ENCODE measurements at places on chromosomes 4 and X.
A peak's percentile ranks its signal among the peaks of the same experiment; 100 is the strongest.

GRCh38 chr4:143742834-143743233 lies 42.4 kb upstream of the FREM3 start:
- H3K4me3 ChIP-seq: no peak overlapping the region
- no peak for DNase-seq
- no peaks in the 10 kb centered on the region for H3K4me1 ChIP-seq
- no peak overlapping the region for H3K27ac ChIP-seq
- no peaks in the 10 kb centered on the region for H3K36me3 ChIP-seq
- H3K27me3 ChIP-seq: no peaks in the 10 kb centered on the region

- H3K4me3 ChIP-seq: peak within 1 kb of the TSS; percentile 89
- H3K36me3 ChIP-seq: peaks cover 4% of the 10 kb centered on the region
- peak within 1 kb of the TSS; percentile 77 for H3K27ac ChIP-seq
- DNase-seq: peak; percentile 84
- no peaks in the 10 kb centered on the region for H3K27me3 ChIP-seq
- H3K4me1 ChIP-seq: peaks cover 19% of the 10 kb centered on the region
Observed at GRCh38 chrX:65667503-65668376, at the start of gene MSN. MSN (plus strand) TSS chrX:65667654; CDS start chrX:65667842, 188 bp downstream.

DNA sequence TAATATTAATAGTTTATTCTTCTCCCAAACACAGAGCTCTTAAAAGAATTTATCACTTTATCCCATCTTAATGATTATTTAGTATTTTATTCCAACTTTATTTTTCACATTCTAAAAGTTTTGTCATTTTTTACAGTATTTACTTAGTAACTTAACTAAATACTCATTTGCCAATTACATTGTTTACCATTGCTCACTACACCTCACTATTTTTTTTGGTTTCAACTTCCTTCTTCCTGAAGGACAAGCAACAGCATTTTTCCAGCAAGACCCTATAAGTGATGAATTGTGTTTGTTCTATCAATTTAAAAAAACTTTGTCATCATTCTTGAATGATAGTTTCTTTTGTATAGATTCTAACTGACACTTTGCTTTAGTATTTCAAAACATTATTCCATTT lies 19.4 kb upstream of the SRD5A3 start:
- DNase-seq: no peak
- no peaks in the 10 kb centered on the region for H3K36me3 ChIP-seq
- peaks cover 6% of the 10 kb centered on the region for H3K27me3 ChIP-seq
- H3K4me3 ChIP-seq: no peak overlapping the region
- no peaks in the 10 kb centered on the region for H3K4me1 ChIP-seq

DNA sequence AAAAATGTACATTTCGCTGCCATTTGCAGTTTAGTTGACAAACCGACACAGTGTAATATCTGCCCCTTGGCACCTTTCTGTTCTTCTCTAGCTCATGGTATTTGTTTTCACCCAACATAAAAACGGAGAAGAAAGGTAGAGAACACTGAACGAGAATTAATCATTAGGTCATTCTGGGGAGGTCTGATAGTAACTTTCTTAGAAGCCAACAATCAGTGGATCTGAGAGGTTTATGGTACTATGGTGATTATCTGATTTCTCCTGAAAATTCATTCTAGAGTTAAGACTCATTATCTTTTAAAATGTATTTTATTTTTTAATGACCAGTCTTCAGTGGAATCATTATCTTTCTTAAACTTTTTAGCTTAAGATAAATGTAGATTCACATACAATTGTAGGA lies 8.5 kb downstream of the RAPGEF2 start:
- H3K36me3 ChIP-seq: no peaks in the 10 kb centered on the region
- H3K27me3 ChIP-seq: no peaks in the 10 kb centered on the region
- H3K27ac ChIP-seq: no peak overlapping the region
- H3K4me3 ChIP-seq: no peak overlapping the region

- H3K4me3 ChIP-seq: no peak overlapping the region
- H3K27ac ChIP-seq: no peak overlapping the region
- H3K27me3 ChIP-seq: no peaks in the 10 kb centered on the region
- H3K36me3 ChIP-seq: no peaks in the 10 kb centered on the region
Observed at GRCh38 chrX:38857736-38858523, 56.7 kb downstream of the MID1IP1 start.

- no peaks in the 10 kb centered on the region for H3K4me1 ChIP-seq
- no peak overlapping the region for H3K27ac ChIP-seq
- H3K36me3 ChIP-seq: no peaks in the 10 kb centered on the region
Observed at GRCh38 chr4:169315530-169316343, 45.0 kb upstream of the SH3RF1 start.

GRCh38 chr4:69995526-69996016 lies at the start of gene STATH:
STATH (plus strand) TSS chr4:69995966; CDS start chr4:69998438, 2,472 bp downstream.
- H3K27ac ChIP-seq: no peak within 1 kb of the TSS
- no peaks in the 10 kb centered on the region for H3K4me1 ChIP-seq
- H3K4me3 ChIP-seq: no peak within 1 kb of the TSS
- DNase-seq: no peak
- no peaks in the 10 kb centered on the region for H3K36me3 ChIP-seq

DNA sequence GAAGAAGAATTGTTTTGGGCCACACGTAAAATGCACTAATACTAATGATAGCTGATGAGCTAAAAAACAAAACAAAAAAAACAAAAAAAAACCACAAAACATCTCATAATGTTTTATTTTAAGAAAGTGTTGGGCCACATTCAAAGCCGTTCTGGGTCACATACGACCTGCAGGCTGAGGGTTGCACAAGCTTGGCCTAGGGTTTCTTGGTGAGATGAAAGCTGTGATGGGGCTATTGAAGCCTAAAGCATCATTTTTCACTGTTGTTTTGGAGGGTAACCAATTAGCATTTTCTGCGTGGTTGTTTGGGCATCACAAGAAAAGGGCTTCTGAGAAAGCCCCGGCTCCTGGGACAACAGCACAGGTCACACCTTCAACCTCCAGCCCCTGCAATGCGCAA lies 42.5 kb upstream of the ZNF157 start:
- H3K27ac ChIP-seq: no peak overlapping the region
- H3K36me3 ChIP-seq: no peaks in the 10 kb centered on the region
- H3K4me1 ChIP-seq: no peaks in the 10 kb centered on the region
- DNase-seq: no peak
- no peak overlapping the region for H3K4me3 ChIP-seq
- H3K27me3 ChIP-seq: no peaks in the 10 kb centered on the region

GRCh38 chr4:171588764-171589163 lies 224.4 kb upstream of the GALNTL6 start:
- H3K27ac ChIP-seq: no peak overlapping the region
- no peak for DNase-seq
- H3K36me3 ChIP-seq: no peaks in the 10 kb centered on the region
- H3K4me1 ChIP-seq: no peaks in the 10 kb centered on the region
- no peaks in the 10 kb centered on the region for H3K27me3 ChIP-seq
- no peak overlapping the region for H3K4me3 ChIP-seq

- peaks cover 17% of the 10 kb centered on the region for H3K36me3 ChIP-seq
- H3K4me1 ChIP-seq: no peaks in the 10 kb centered on the region
- DNase-seq: no peak
- H3K27ac ChIP-seq: no peak overlapping the region
- no peak overlapping the region for H3K4me3 ChIP-seq
Observed at GRCh38 chr4:185151296-185151695, 8.2 kb downstream of the SLC25A4 start.

DNA sequence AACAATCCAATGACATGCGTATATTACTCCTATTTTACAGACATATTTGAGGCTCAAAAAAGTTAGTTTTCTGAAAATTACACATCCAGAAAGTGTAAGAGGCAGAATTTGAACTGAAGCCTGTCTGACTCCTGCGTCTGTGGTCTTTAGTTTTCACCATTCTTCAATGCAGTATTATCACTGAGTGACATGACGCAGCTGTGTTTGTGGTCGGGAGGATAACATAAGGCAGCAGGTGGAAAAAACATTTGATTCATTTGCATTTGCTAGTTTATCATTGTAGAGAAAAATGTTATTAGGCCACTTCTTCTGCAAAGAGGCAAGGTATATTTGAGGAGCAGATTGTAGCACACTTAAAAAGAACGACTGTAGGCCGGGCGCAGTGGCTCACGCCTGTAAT lies 186.7 kb downstream of the TENM3 start:
- H3K27me3 ChIP-seq: no peaks in the 10 kb centered on the region
- no peaks in the 10 kb centered on the region for H3K4me1 ChIP-seq
- H3K27ac ChIP-seq: no peak overlapping the region
- DNase-seq: no peak

- H3K27me3 ChIP-seq: no peaks in the 10 kb centered on the region
- H3K27ac ChIP-seq: no peak overlapping the region
- no peak overlapping the region for H3K4me3 ChIP-seq
- DNase-seq: no peak
Observed at GRCh38 chr4:10173037-10173753, 56.6 kb upstream of the WDR1 start.

DNA sequence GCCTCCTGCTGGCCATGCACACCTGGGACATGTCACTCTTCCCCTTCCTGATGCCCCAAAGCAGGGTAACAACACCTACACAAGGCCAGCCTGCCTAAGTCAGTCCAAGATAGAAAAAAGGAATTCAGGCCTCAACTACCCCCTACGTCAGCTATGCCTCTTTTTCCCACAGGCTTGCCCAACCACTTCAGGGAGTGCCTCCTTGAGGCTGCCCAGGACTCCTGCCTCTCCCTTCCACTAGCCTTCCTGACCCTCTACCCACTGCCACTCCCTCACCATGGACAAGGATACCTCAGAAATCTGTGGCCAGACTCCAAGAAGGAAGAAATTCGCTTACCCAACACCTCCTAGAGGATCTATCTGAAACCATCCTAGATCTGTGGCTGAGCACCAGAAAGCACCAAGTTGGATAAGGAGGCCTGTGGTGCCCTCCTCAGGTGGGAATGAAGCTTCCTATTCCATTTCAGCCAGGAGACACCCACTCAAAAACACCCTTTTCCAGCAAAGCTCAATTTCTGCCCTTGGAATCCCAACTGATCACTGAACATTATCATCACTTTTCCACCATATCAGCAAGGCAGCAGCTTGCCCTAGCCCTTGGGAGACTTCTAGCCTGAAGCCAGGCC lies 1.8 kb downstream of the KDM5C start:
- H3K27ac ChIP-seq: peak overlapping the region; percentile 81
- peak; percentile 11 for DNase-seq
- peaks cover 33% of the 10 kb centered on the region for H3K4me1 ChIP-seq
- H3K36me3 ChIP-seq: peaks cover 26% of the 10 kb centered on the region
- H3K27me3 ChIP-seq: no peaks in the 10 kb centered on the region
- H3K4me3 ChIP-seq: peak overlapping the region; percentile 96

DNA sequence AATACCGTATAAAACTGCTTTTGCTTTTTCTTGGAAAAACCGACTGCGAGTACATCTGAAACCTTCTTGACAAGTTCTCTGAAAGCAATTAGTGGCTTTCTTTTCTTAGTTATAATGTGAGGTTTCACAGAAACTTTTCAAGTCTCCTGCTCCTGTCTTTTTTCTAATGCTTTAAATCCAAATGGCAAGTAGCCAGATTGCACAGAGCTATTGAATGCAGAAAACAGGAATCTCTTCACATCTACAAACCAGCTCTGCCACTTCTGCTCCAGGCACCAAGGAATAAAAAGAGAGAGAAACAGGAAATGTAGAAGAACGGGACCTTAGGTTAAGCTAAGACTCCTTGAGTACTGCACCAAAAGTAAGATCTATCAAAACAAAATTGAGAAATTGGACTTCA lies 267.3 kb upstream of the TET2 start:
- H3K27ac ChIP-seq: no peak overlapping the region
- DNase-seq: no peak
- H3K36me3 ChIP-seq: no peaks in the 10 kb centered on the region
- H3K27me3 ChIP-seq: no peaks in the 10 kb centered on the region
- no peak overlapping the region for H3K4me3 ChIP-seq
- no peaks in the 10 kb centered on the region for H3K4me1 ChIP-seq

DNA sequence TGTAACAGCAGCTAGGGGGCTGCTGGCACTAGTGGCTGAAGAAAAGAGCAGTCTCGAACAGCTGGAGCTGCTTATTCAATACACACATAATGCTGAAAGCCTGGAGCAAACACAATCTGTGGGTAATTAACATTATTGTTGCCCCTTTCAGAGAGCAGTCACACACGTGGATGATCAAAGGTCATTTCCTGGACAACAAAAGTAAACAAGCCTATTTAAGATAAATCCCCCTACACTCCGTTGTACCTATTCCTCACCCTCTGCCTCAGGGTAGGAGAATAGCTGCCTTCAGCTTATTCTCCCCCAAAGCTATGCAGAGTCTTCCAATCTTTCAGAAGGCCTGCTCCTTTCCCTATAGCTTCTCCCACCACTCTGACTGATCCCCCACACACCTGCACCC lies 803.9 kb downstream of the C4orf33 start:
- no peaks in the 10 kb centered on the region for H3K27me3 ChIP-seq
- H3K4me3 ChIP-seq: no peak overlapping the region
- no peak for DNase-seq
- no peak overlapping the region for H3K27ac ChIP-seq

GRCh38 chrX:150680974-150681373 lies 12.2 kb upstream of the MTMR1 start:
- H3K4me1 ChIP-seq: no peaks in the 10 kb centered on the region
- no peak overlapping the region for H3K27ac ChIP-seq
- H3K4me3 ChIP-seq: no peak overlapping the region

- H3K4me3 ChIP-seq: no peak overlapping the region
- peaks cover 2% of the 10 kb centered on the region for H3K27me3 ChIP-seq
- no peaks in the 10 kb centered on the region for H3K36me3 ChIP-seq
- no peaks in the 10 kb centered on the region for H3K4me1 ChIP-seq
- H3K27ac ChIP-seq: no peak overlapping the region
- DNase-seq: no peak
Observed at GRCh38 chr4:118947095-118947494, 58.4 kb downstream of the SYNPO2 start.

- H3K27ac ChIP-seq: no peak overlapping the region
- DNase-seq: no peak
- peaks cover 3% of the 10 kb centered on the region for H3K4me1 ChIP-seq
- H3K27me3 ChIP-seq: no peaks in the 10 kb centered on the region
Observed at GRCh38 chr4:101288365-101289145, 58.8 kb downstream of the PPP3CA start.

GRCh38 chr4:766152-766515 lies 59.8 kb downstream of the CPLX1 start:
- no peak overlapping the region for H3K4me3 ChIP-seq
- peaks cover 55% of the 10 kb centered on the region for H3K36me3 ChIP-seq
- no peaks in the 10 kb centered on the region for H3K27me3 ChIP-seq
- DNase-seq: no peak

- H3K27ac ChIP-seq: no peak overlapping the region
- peaks cover 31% of the 10 kb centered on the region for H3K4me1 ChIP-seq
- H3K4me3 ChIP-seq: peak overlapping the region; percentile 40
Observed at GRCh38 chr4:1008840-1009541, 2.4 kb upstream of the FGFRL1 start.

Data from CD4-positive, CD25-positive, alpha-beta regulatory T cell (primary cell).